Stimulated activated CD8-positive, alpha-beta memory T cell treated with anti-CD3 and anti-CD28 coated beads, Interleukin-12 subunit alpha, Interleukin-12 subunit beta, amount 100 ng/mL, for 4 hours (primary cell): ENCODE measurements at places on chromosomes 12 and 14.

- DNase-seq, result no peak
These were observed 34.1 kb downstream of the ABCB9 start for GRCh38 chr12:122932207-122932606.

DNA sequence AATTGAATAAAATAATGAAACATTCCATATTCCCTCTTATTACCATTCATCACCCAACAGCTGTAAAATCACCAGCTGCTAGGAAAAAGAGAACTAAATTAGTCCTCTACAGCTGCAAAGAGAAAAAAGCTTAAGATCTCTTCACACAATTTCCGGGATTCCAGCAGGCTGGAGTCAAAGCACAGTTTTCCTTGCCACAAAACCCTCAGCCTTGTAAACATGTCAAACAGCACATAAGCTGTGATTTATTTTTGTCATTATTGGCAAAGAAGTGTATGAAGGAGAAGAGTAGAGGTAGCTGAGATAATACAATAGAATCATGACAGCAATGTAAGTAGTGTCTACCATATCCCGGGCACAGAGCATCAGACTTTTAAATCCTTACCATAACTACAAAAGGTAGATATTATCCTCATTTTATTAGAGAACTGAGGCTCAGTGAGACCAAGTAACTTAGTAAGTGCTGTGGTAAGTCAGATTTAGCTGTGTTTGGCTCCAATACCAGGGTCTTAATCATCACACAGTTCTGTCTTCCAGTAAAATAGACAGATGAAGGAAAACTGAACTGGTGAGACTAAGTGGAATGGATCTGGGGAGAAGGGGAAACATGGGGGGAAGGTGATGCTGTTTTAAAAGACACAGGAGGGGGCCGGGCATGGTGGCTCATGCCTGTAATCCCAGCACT is 57.3 kb downstream of the NTN4 start:
- DNase-seq, result no peak

GRCh38 chr14:38553586-38553985 is 297.7 kb upstream of the CLEC14A start:
- DNase-seq, result no peak

GRCh38 chr12:95629392-95629791 is 78.1 kb upstream of the USP44 start:
- DNase-seq, result no peak

DNA sequence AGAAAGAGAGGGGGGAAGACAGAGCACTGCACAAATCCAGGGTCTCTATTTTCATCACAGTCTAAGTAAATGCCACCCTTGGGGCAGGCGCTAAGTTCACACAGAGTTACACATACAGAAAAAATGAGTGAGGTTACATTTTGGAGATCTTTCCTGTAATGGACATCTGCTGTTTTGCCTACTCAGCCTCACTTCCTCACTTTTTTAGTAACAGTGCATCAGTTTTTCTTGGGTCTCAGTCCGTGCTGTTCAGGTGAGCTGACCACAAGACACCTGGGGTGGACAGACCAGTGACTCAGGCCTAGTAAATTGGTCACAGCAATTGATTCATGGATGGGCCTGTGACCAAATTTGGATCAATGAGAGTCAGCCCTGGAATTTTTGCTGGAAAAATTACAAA is 33.6 kb upstream of the SLC5A8 start:
- no peak for DNase-seq

DNA sequence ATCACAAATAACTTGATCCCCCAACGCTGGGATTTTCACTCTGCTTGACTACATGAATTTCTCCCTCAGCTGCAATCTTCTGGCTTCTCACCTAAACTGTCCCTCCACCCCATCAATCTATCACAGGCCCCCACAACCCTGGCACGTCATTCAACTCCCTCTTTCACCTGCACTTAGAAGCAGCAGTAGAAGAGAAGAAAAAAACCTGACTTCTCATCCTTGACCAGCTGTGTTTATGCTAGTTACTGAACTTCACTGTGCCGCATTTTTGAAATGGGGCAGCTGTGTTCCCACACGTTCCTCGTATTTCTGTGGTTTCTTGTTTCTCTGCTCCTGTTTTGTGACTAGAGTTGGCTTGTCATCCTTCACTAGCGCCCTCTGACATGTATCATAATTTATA is 35.0 kb downstream of the ITPR2 start:
- DNase-seq, result no peak

DNA sequence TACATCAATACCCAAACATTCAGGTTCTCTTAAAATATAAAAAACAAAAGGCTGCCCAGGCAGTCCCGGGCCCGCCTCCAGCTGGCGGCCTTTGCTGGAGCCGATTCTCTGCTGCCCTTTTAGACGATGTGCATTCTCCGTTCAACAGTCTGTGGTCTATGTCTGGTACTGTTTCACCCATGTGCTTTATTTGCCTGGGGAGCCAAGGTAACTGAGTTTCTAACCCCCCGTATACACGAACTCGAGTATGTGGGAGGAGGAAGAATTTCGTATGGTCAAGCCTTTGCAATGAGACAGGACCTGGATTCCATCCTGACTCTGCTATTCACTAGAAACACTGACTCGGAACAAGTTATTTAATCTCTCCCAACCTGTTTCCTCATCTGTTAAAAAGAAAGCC is 54.1 kb upstream of the GPR68 start:
- no peak for DNase-seq

GRCh38 chr12:51401020-51401419 is 9.8 kb upstream of the GALNT6 start:
- no peak for DNase-seq

- no peak for DNase-seq
These were observed 110.3 kb downstream of the SINHCAF start for GRCh38 chr12:31215518-31216232.
